ENCODE measurements at places on chromosomes 1 and 21.
A peak's percentile ranks its signal among the peaks of the same experiment; 100 is the strongest.

- no peak for DNase-seq
Measured at GRCh38 chr1:231818337-231818736, 191.7 kb downstream of the DISC1 start.

- DNase-seq = no peak
Measured at GRCh38 chr1:222928212-222928611, 113.4 kb downstream of the DISP1 start.

DNA sequence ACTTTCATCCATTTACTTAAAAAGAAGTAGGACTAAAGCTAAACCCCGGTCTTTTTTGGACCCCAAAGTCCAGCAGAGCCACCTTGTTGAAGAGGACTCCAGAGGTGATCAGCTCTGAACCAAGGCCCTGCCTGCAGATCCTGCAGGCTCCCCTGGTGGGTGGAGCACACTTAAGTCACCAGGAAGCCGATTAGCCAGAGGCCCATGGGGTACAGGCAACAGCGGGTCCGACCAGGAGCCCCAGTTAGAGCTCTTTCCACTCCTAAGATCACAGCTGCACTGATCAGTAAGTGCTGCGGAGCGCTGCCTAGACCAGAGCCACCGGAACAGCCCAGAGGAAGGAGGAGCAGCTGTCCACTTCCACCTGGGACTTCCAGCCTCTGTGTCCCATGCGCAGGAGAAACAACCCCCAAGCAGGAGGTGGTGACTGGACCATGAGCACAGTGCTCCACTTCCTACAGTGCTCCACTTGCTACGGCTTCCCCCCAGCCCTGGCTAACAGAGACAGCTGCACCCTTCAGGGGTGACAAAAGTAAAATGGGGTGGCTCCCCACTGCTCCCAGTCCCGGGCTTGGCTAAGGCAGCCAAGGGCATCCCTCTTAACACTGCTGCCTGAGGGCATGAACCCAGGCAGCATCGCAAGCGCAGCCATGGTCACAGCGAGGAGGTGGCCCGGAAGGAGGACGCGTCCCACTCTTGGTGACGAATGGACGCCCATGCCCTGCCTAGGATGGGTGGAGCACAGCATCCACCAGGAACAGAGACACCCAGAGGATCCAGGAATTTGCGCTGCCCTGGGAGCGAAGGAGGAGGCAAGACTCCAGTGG lies 58.0 kb downstream of the NPHP4 start:
- peak; percentile 11 for DNase-seq

- DNase-seq = no peak
Measured at GRCh38 chr1:176670853-176671252, 207.9 kb downstream of the PAPPA2 start.
